Brain pericyte (primary cell): ENCODE measurements at places on chromosomes 5 and 9.

GRCh38 chr9:27042476-27042875 lies 37.0 kb upstream of the LRRC19 start:
- DNase-seq = no peak

GRCh38 chr5:113240032-113240431 lies 194.8 kb downstream of the TSSK1B start:
- DNase-seq = no peak

- no peak for DNase-seq
These were observed 382.9 kb downstream of the MAN2A1 start for GRCh38 chr5:110072651-110073050.

DNA sequence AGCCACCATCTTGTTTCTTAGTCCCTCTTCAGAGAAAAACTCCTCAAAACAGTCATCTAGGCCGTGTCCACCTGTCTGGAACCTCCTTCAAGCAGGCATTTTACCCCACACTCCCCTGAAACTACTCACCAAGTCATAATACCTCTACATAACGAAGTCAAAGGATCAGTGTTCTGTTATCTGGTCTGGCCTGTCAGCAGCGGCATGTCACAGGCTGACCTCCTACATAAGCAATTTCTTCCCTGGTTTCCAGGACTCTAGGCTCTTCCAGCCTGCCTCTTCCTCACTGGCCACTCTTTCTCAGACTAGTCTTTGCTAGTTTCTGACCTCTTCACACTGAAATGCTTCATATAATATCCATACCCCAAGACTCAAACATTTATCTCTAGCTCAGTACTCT lies 72.2 kb downstream of the SPTLC1 start:
- no peak for DNase-seq

DNA sequence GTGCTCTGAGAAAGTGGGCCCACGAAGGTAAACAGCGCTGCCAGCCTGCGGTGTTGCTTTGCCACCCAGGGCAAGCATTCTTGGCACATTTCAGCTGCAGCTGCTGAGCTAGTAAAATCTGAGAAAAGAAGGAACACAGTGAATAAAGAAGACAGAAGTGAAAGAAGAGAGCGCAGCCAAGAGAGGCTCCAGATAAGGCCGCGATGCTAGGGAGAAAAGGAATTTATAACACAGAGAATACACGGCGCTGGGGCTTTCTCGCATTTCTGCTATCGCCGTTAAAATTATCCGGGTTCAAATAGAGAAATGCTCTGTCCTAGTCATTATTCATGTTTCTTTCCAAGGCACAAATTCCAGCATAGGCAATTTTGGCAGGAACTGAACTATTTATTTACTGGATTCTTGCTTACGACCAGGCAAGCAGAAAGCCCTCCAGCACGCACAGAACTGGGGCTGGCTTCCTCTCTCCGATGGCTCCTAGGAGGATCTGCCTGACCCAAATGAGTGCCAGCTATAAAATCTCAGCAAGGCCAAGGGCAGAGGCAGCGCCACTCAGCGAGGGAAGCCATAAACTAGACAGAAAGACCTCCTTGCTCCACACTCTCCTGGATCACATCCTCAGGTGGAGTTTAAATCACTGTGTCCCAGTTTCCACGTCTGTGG lies 111.2 kb downstream of the ATPSCKMT start:
- no peak for DNase-seq

DNA sequence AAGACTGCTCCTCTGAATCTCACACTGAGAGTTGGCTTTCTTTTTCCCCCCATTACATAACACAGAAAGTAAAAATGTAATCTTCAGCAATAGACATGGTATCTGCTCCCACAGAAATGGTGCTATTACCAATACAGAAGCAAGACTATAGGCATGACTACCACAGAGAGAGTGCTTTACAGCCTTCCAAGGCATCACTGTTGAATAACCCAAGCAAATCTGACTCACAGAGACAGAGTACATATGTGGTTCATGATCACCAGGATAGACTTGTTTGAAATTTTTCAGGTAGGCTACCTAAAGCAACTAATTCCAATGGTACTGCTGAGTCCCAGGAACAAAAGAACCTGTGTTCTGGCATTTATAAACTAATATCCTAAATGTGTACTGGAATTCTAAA lies 1373.4 kb upstream of the C9orf72 start:
- DNase-seq = no peak

DNA sequence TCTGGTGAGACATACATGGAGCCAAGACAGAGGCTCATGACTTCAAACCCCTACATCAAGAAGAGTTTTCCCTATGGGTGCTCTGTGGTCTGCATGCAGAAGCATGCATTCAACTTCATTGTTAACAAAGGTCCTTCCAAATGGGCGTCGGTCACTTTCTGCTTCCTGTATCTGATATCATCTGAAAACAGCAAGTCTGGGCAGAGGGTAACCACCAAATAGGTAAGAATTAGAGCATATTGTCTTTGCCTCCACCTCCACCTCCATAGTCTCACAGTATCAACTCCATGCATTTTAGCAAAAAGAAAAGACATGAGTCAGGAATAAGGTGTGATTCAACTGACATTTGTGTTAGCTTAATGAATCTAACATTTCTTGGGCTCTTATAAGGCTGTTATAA lies 462.9 kb downstream of the DMRT2 start:
- DNase-seq = no peak

DNA sequence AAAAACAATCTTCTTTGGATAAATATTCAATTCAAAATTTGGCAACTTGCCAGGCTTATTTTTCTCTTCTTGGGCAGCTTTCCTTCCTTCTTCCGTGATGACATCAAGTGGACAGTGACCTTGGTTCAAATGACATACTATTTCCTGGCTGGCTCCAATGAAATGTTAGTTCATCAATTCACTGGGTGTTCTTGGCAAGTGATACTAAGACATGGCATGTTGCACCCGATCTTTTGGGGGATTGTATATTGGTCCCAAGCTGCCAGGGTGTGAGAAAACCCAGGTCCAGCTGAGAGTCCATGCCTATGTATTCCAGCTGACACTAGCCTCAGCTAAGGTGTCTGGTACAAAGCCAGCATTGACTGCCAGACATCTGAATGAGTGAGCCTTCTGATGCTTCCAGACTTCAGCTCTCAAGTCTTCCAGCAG lies 252.9 kb downstream of the MAT2B start:
- no peak for DNase-seq

DNA sequence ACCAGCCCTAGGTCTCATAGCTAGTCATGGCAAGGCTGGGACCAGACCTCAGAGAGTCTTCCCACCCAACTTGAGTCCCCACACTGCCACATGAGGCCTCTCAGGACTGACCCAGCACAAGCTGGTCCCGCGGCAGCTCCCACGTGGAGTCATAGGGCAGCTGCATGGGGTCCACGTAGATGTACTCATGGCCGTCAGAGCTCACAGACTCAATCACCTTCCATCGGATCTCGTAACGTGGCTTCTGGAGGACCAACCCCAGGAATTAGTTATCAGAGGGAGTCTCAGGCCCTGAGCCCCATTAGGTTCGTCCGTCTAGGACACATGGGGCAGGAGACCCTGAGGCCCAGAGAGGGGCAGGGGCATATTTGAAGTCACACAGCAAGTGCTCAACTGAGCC lies 30.3 kb downstream of the PDGFRB start:
- DNase-seq = no peak

DNA sequence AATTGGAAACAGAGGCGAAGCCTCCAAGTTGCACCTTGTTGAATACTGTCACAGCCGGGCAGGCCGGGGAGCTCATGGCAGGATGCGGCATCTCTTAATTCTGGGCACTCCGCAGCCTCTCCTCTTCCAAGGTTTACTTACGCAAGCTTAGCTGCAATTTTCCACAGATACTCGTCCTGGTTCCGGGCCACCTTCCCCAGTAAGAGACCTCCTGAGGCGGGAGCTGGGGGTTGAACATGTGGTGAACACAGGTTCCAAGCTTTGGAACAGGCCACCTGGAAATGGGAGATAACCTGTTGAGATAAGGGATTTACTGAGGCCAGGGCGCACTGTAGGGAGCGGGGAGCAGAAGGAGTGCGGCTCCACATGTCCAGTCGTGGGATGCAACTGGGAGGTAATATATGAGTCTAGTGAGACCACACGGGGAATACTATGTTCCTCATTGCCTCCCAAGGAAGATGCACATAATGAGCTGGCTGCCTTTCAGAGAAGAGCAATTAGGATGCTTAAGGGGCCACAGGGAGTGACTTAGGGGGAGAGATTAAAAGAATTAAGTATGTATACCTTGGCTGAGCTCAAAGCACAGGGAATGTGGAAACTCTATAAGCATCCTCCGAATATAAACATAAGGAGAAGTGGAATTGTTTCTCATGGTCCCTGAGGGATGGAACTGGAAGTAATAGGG lies 335.2 kb downstream of the CWC27 start:
- no peak for DNase-seq

DNA sequence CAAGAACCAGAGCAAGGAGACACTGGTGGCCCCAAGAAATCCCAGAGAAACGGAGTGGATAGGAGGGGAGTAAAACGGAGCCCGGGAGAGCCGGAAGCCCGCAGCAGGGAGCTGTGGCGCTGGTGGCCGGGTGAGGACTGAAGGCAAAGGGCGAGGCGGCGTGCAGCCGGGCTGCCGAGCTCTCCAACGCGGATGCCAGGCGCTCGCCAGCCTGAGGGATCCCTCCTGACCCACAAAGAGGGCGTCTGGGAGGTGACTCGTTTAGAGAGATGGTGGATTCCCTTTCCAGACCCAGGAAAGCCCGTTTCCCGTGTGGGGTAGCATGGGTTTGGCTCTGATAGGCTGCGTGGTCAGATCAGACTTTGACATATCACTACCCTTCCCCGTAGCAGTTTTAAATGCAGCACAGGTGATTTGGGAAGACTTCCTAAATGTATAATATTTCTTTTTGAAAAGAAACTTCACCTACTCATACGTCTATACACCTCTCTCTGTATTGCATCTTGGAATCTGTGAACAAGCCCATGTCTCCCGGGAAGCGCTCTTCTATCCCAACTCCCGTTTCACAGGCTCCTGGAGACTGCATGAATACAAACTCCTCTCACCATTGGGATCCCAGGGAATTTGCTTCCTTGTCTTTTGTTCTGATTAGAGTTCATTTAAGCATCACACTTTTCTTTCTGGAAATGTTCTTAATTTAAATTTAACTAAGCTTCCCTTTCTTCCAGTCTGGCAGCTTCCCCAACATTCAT lies 158.1 kb downstream of the C9orf152 start:
- DNase-seq = no peak

GRCh38 chr5:95822043-95822541 lies 434 bp downstream of the GLRX start:
- DNase-seq = no peak

- DNase-seq = no peak
These were observed 5.3 kb downstream of the FBN2 start for GRCh38 chr5:128532776-128533175.

- DNase-seq = no peak
These were observed 53.5 kb downstream of the NEK6 start for GRCh38 chr9:124311283-124311682.

DNA sequence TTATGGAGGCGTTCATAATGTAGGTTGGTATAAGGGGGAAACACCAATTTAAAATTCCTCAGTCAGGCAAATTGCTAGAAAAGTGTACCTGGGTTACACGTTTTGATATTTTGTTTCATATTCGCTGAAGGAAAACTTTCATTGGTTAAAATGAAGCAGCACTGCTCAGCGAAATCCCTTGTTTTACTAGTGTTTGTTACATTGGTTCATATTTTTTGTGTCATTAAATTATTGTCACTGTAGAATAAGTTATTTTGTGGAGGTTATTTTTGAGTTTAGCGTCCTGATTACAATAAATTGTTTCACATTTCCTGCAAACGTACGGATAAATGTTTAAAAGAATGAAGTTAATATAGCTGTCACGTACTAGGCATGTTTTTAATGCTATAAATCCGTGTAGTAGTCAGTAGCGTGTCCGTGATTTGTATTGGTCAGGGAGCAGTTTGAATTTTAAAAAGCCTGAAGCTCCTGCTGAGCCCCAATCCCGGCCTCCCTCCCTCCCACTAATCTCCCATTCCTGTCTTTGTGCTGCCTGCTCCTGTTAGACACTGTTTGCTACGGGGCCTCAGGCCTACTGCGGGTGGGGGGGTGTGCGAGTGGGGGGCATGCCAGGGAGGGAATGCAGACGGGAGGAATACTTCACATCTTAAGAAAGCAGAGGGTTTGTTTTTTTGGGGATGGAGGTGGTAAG lies 2.0 kb downstream of the NIPBL start:
- no peak for DNase-seq

DNA sequence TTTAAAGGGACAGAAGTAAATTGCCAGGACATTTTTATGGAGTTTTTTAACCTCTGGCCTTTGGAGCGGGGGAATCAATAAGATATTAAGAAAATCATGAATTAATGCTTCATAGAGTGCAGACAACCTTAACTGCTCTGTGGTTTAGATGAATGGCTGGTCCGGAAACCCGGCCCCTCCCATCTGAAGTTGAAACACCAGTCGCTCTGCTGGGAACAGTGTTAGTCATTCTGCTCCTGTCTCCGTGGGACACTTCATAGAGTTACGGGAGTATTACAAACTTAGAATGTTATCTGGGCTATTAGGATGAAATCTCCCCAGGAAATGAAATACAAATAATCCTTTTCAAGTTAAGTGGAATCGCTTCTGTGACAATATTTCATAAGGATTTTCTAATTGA lies 110.1 kb upstream of the IRX2 start:
- no peak for DNase-seq

- DNase-seq = no peak
These were observed 5.0 kb upstream of the C9 start for GRCh38 chr5:39369123-39369815.

DNA sequence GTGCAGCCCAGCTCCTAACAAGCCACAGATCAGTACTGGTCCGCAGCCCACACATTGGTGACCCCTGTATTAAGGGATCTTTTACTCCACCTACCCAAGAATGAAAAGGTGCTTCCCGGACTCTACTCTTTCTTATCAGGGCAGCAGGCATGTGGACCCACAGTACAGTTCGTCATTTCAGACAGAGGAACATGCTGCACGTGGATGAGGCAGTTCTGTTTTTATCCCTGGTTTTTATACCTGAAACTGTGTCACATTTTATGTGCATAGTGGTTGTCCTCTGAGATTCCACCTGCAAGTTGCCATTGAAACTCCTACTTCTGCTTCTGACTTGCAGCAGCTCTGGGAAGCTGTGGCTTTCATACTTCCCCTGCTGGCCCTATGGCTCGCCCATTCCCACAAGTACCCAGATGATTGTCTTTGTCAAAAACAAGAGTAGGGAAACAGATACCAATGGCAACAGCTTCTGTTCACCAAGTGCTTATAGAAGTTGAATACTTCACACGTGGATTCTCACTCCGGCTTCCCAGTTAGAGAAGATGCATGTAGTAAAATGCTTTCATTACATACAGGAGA lies 208.0 kb downstream of the TRIO start:
- no peak for DNase-seq

- DNase-seq = no peak
These were observed 355.9 kb downstream of the PRELID2 start for GRCh38 chr5:145479271-145479670.

DNA sequence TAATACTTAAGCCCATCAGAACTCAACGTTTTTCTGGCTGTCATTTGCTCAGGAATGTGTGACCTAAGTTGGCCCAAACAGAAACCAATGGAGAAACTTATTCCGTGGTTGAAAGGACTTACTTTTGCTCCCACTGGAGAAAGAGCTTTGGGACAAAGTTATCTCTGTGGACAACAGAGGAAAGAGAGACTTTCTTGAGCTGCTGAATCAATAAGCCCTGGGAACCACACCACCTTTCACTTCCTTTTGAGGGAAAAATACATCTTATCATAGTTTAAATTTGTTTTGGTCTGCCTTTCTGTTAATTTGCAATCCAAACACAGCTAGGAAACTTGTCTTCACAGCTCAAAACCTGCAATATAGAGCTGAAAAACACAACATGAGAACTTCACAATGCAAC lies 62.8 kb upstream of the VCAN start:
- DNase-seq = no peak
